ENCODE measurements at places on chromosomes 16 and 17.

GRCh38 chr17:50864747-50865059 lies 1.5 kb downstream of the TOB1 start:
- DNase-seq, result no peak

- no peak for DNase-seq
These were observed 279.0 kb downstream of the PMP22 start for GRCh38 chr17:14986127-14986526.

GRCh38 chr17:51833045-51833444 lies 325.5 kb downstream of the CA10 start:
- no peak for DNase-seq

DNA sequence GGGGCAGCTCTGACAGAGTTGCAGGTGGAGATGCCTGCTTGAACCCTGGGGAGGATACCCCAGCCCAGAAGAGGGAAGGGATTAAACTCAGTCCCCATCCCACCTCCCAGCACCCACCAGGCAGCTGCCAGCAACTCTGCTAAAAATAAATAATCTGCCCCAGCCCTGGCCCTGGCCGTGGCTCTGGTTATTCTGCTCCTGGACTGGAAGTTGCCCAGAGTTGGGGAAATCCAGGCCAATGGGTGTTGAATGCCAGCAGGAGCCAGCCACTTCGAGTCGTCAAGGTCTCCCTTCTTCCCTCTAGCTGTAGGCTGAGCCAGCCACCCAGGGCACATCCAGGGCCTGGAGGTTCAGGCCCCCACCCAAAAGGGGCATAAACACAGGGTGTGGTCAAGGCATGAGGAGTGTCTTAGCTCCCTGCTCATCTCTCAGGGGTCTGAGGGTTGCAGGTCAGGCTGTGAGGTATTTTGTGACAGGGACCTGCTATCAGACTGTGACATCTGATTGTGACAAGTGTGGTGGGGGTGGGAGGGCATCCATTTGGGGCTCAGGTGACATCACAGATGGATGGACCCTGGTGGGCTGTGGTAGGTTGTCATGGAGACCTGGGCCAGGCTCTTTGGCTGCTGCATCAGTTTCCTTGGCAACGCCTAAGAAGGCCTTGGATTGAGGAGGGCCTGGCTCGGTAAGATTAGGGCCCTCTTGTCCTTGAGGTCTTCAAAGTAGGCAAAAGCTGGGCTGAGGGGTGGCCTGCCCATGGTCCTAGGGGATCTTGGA lies 1.0 kb upstream of the RRAD start:
- DNase-seq, result no peak

DNA sequence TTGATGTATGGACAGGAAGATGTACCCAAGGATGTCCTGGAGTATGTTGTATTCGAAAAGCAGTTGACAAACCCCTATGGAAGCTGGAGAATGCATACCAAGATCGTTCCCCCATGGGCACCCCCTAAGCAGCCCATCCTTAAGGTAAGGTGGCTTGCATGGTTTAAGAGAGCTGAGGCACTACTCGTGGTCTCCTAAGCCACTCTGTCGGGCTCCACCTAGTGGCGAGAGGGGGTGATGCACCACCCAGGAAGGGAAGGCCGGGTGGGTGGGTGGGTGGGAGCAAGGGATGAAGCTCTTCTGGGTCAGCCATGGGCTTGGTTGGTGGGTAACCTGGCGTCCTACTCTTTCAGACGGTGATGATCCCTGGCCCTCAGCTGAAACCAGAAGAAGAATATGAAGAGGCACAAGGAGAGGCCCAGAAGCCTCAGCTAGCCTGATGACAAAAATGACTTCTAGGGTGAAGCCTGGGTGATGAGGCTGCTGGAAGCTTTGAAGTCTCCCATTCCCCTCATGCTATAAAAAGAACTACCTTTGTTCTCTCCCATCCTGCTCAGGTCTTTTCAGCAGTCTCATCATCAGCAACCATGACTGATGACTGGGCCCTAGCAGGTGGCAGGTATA lies 21.5 kb downstream of the GPR179 start:
- DNase-seq, result peak; percentile 58

- DNase-seq, result no peak
These were observed 1.8 kb downstream of the ZNRF1 start for GRCh38 chr16:75000481-75001081.

DNA sequence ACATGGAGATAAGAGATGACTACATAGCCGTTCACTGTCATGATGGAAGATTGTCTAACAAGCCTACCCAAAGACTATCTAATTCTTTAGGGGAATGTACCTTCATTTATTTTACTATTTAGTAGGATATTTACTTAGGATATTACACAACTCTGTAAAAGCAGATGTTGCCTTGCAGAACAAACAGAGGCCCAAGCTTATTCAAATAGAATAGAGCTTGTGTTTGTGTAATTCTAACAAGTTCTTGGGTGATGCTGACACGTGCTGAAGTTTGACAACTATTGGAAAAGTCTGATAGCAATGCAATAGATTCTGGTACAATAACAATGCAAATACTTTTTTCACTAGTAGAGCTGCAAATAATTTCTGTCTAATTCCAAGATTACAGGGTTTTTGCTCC lies 447.6 kb downstream of the TOX3 start:
- DNase-seq, result no peak

- DNase-seq, result no peak
These were observed 40.2 kb downstream of the CPPED1 start for GRCh38 chr16:12763517-12763916.

DNA sequence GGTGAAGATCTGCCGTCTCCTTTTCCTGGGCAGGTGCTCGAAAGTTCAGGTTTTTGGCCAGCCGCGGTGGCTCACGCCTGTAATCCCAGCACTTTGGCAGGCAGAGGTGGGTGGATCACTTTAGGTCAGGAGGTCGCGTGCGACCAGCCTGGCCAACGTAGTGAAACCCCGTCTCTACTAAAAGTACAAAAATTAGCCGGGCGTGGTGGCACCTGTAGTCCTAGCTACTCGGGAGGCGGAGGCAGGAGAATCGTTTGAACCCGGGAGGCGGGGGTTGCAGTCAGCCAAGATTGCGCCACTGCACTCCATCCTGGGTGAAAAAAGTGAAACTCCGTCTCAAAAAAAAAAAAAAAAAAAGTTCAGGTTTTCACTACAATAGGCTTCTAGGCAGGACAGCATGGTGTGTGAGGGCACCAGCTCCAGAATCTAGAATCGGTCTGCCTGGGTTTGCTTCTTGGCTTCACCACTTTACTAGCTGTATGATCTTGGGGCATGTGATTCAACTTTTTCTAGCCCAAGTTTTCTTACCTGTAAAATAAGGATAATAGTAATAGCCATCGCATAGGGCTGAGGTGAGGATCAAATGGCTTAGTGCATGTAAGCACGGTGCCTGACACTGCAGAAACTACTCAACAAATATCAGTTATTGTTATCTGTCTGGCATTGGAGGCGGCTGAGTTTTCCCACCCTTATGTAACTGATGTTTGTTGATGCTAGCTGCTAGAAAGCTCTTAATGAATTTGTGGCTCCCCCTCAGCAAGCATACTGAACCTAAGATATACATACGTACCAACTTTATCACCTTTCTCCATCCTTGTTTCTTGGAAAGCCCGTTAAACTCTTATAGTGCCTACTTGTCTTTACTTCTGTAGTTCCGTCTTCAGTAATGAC lies 1.3 kb downstream of the PSMD12 start:
- no peak for DNase-seq

- no peak for DNase-seq
These were observed 22.9 kb downstream of the MARVELD3 start for GRCh38 chr16:71648921-71649320.

- DNase-seq, result no peak
These were observed 80.8 kb upstream of the CRHR1 start for GRCh38 chr17:45703348-45703747.

DNA sequence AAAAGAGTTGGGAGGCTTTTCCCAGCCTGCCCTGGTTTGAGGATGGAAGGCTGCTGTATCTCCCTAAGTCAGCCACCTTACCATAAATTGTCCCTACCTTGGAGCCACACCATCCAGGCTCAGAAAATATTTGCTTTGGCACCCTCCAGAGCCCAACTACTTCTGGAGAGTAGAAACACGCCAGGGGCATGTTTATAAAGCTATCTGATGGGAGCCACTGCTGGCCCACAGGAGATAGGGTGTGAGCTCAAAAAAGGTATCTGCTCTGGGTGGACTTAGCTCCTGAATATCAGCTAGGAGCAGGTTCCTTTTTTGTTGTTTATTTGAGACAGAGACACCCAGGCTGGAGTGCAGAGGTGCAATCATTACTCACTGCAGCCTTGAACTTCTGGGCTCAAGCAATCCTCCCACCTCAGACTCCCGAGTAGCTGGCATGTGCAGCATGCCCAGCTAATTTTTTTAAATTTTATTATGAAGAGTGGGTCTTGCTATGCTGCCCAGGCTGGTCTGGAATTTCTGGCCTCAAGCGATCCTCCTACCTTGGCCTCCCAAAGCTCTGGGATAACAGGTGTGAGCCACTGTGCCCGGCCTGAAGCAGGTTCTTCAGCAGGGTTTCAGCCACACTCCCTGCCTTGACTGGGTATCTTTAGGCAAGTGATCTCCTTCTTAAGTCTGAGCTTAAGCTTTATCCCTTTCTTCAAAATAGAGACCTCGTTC lies 147.1 kb downstream of the SALL1 start:
- no peak for DNase-seq

DNA sequence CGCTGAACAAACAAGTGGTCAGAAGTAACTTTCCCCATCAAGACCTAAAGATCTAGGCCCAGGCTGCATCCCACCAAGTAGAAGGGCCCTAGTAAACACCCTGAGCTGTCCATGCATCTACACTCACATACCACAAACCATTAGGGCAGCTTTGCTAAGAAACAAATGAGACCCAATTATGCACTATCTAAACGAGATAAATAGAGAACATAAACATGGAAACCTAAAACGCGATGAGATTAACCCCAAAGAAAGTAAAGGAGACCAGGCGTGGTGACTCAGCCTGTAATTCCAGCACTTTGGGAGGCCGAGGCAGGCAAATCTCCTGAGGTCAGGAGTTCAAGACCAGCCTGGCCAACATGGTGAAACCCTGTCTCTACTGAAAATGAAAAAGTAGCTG lies 5.8 kb downstream of the TXNDC11 start:
- DNase-seq, result no peak

DNA sequence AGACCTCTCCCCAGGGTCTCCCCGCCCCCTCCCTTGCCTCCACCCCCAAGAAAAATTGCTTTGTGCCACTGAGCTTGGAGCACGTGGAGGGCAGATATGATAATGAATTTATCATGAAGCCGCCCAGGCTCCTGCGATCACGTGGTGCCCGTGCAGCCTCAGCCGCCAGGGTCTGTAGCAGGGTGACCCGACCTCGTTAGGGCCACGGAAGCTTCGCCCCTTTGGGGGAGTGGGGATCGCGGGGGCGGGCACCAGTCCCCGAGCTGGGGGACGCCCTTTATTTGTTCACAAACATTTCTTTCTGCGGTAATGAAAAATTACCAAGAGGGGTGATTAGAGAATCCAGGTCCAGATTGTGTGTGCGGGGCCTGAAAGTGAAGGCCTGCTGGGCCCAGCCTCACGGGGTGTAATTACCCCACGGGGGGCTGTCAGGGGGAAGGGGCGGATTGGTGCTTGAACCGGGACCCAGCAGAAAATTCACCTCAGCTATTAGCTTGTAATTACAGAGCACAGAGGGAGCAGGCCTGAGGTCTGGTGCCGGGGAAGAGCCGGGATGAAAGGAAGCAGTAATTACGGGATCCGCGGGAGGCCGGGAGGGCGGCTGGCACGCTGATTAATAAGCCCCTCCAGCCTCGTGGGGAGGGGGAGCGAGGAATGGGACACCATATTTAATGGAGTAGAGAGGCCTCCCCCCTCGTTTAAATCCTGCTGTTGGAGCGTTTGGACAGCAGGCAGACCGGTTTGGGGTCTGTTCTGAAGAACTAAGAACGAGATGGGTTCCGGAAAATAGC lies 13.3 kb downstream of the GSE1 start:
- no peak for DNase-seq

GRCh38 chr17:79465011-79465680 lies 145.7 kb downstream of the RBFOX3 start:
- no peak for DNase-seq

- peak; percentile 76 for DNase-seq
These were observed 164.0 kb downstream of the LAT start for GRCh38 chr16:29148867-29149272.

DNA sequence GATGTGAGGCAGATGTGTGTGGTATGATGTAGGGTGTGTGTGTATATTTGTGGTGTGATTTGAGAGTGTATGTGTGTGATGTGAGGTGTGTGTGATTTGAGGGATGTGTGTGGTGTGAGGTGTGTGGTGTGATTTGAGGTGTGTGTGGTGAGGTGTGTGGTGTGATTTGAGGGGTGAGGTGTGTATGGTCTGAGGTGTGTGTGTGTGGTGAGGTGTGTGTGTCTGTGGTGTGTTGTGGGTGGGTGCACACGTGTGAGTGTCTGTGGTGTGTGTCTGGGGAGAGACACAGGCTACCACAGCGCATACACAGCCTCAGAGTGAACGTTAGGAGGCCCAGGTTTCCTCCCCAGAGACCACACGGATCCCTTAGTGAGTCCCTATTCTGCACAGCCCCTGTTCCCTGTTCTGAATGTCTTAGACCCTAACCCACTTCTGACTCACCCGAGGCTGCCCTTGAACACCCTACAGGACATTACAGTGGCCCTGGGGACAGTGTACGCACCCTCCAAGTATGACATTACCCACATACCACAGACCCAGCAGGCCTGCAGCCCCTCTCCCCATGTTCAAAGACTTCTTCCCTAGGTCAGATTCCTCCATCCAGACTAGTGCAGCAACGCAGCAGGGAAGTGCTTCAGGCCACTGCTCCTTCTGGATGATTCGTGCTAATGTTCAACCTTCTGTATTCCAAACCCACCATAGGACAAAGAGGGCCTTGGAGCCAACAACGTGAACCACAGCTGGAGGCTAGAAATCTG lies 3.5 kb upstream of the RAB37 start:
- DNase-seq, result no peak

GRCh38 chr16:84484579-84485254 lies 19.7 kb downstream of the MEAK7 start:
- DNase-seq, result no peak

GRCh38 chr16:50467943-50468748 lies 80.0 kb upstream of the NKD1 start:
- no peak for DNase-seq

DNA sequence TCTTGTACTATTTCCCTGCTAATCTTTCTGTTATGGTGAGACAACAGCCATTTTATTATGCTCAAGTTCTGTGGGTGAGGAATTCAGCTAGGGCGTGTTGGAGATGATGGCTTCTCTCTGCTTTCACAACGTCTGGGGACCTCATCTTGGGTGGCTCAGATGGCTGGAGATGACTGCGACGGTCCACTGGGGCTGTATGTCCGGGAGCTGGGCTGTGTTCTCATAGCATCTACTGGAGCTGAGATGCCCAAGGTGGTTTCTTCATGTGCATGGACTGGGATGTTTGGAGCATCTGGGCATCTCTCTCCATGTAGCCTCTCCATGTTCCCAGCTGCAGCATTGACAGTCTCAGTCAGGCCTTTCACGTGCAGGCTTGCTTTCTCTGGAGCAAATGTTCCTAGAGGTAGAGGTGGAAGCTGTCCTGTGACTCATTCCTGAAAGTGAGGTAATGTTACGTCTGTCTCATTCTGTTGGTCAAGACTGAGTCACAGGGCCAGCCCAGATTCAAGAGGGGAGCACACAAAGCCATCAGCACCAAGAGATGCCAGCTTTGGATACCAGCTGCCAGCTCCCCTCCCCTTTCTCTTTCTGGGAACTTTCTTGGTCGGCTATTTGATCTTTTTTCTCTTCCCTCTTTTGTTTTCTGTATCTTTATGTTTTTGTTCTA lies 96.2 kb downstream of the RAP1GAP2 start:
- no peak for DNase-seq

GRCh38 chr16:78694414-78694813 lies 595.0 kb downstream of the WWOX start:
- no peak for DNase-seq
